ENCODE measurements at places on chromosomes 7 and 10.

- peaks cover 20% of the 10 kb centered on the region for H3K27me3 ChIP-seq
- H3K27ac ChIP-seq: no peak overlapping the region
- DNase-seq: no peak
- no peaks in the 10 kb centered on the region for H3K36me3 ChIP-seq
- H3K4me1 ChIP-seq: no peaks in the 10 kb centered on the region
Measured at GRCh38 chr7:134405299-134405698, 53.6 kb downstream of the AKR1B1 start.

- H3K4me1 ChIP-seq: peaks cover 10% of the 10 kb centered on the region
- no peaks in the 10 kb centered on the region for H3K36me3 ChIP-seq
- no peak overlapping the region for H3K4me3 ChIP-seq
- H3K27me3 ChIP-seq: peaks cover 3% of the 10 kb centered on the region
Measured at GRCh38 chr7:138254444-138254843, 178.2 kb downstream of the AKR1D1 start.

GRCh38 chr10:124516181-124516580 is 54.6 kb downstream of the LHPP start:
- H3K36me3 ChIP-seq: peaks cover 3% of the 10 kb centered on the region
- DNase-seq: no peak
- no peaks in the 10 kb centered on the region for H3K27me3 ChIP-seq
- no peak overlapping the region for H3K27ac ChIP-seq
- no peak overlapping the region for H3K4me3 ChIP-seq
- H3K4me1 ChIP-seq: peaks cover 10% of the 10 kb centered on the region

DNA sequence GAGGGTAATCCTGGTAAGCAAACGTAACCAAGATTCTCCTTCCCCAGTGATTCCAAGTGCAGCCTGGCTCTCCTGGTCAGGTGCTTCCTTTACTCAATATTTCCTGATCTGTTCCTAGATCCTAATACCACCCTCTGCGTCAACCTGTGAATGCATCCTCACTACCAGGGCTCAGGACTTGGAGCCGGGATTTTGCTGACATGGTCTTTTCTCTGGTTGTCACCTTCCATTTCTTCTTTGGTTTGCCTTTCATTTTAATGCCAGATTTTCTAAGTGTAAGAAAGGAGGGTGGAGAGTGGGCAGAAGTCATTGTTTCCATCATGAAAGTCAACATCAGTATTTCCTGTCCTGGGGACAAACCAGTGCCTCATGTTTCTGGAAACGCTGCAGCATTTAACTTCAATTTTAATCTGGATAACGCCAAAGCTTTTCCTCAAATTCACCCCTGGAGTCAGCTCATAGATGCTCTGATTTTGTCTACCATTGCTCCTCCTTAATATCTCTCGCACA is 210.4 kb upstream of the ZNF32 start:
- H3K27me3 ChIP-seq: no peaks in the 10 kb centered on the region
- H3K27ac ChIP-seq: no peak overlapping the region
- peaks cover 6% of the 10 kb centered on the region for H3K4me1 ChIP-seq
- no peak overlapping the region for H3K4me3 ChIP-seq
- no peak for DNase-seq

- H3K4me1 ChIP-seq: peaks cover 21% of the 10 kb centered on the region
- no peak overlapping the region for H3K4me3 ChIP-seq
- DNase-seq: no peak
- H3K27ac ChIP-seq: no peak overlapping the region
- H3K27me3 ChIP-seq: no peaks in the 10 kb centered on the region
Measured at GRCh38 chr7:100132126-100132525, 5.4 kb downstream of the MBLAC1 start.

- H3K4me3 ChIP-seq: no peak overlapping the region
- H3K27me3 ChIP-seq: no peaks in the 10 kb centered on the region
- no peak overlapping the region for H3K27ac ChIP-seq
Measured at GRCh38 chr10:30284865-30285594, 64.0 kb downstream of the MTPAP start.

DNA sequence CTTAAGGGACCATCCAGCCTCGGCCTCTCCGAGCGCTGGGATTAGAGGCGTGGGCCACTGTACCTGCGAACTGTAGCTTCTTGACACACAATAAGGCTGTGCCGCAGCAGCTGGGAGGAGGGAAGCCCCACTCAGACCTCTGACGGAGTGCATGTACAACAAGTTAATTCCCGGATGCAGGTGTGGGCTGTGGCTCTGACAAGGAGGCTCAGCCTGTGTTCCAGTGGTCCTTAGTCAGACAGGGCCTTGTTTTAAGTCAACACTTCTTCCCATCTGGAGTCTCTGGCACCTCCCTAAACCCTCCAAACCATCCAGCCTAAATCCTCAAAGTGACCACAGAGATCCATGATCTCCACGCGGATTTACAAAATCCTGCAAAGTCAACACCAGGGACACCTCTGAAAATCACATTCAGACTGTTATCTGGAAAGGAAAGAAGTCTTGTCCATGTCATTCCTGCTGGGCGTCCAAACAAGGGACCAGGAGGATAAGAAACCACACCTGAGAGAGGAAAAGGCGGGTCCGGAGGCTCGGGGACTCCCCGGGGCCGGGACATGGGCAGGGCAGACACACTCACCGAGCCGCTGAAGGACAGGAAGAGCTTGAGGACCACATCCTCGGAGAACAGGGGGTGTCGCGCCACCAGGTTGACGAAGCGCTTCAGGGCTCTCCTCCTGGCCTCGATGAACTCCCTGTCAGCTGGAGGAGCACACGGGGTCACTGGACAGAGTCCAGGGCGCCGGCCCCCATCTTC is 29.4 kb downstream of the NUDT1 start:
- H3K27me3 ChIP-seq: no peaks in the 10 kb centered on the region
- H3K4me3 ChIP-seq: no peak overlapping the region
- no peak overlapping the region for H3K27ac ChIP-seq
- no peaks in the 10 kb centered on the region for H3K4me1 ChIP-seq

DNA sequence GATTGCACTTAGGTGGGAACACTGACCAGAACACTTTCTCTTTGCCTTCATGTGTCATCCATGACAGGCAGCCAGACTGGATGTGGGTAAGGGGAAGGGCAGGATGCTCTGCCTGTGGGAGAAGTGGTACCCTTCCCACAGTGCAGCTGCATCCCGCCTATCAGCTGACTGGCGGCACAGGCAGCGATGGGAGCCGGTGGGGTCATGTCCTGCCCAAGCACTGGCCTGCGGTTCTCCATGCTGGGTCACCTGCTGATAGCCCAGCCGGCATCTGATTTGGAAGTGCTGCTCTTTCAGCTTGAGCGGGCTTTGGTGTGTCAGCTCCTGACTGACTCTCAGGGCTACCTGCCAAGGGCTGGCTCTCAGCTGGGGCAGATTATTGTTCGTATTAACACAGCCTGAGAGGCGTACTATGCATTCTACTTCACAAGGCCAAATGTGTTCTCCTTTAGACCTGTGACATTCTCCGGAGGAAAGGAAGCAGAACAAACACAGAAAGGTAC is 105.2 kb upstream of the PDLIM1 start:
- no peak for DNase-seq
- H3K4me1 ChIP-seq: peaks cover 10% of the 10 kb centered on the region
- H3K27ac ChIP-seq: no peak overlapping the region
- no peak overlapping the region for H3K4me3 ChIP-seq
- H3K36me3 ChIP-seq: no peaks in the 10 kb centered on the region

DNA sequence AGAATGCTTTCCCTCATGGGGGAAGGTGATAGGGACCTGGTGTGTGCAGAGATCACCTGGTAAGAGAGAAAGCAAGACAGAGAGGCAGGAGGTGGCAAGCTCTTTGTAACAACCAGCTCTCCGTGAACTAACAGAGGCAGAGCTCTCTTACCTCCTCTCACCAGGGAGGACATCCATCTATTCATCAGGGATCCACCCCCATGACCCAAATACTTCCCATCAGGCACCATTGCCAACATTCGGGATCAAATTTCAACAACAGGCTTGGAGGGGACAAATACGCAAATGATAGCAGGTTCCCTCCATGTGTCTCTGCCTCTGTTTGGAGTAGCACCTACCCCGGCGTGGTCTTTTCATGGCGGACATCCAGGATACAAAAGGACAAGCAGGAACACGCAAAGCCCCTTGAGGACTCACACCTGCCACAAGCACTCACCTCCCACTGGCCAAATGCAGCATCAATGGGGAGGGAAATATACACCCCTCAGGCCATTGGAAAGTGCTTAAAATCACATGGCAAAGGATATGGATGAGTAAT is 431.2 kb upstream of the AUTS2 start:
- H3K36me3 ChIP-seq: no peaks in the 10 kb centered on the region
- DNase-seq: no peak
- H3K4me3 ChIP-seq: no peak overlapping the region
- no peak overlapping the region for H3K27ac ChIP-seq
- no peaks in the 10 kb centered on the region for H3K4me1 ChIP-seq

DNA sequence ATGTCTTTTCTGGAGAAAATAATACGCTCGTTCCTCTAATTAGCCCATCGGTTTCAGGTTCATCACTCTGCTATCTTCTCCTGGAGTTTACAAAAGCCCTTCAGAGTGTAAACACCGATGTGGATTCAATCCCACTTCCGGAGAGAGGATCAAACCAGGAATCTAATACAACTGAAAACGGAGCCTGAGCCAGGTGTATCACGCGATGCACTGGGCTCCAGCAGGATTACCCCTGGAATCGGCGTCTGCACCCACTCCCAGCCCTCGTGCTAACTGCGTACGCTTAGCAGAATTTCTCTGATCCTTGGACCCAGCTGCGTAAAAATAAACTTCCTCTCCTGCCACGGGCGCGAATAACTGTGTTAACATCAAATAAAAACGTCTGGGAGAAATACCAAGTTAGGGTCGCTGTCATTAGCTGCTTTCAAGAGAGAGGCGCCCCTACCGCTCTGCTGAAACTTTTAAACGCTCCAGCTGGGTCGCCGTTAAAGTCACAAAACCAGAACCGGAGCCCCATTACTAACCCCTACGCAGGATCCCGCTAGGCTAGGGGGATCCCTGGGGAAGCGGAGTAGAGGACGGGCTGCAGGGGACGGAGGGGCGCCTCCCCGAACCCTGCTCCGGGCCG is 502 bp downstream of the ZNF3 start:
- no peaks in the 10 kb centered on the region for H3K27me3 ChIP-seq
- H3K36me3 ChIP-seq: peaks cover 44% of the 10 kb centered on the region
- H3K4me3 ChIP-seq: peak overlapping the region; percentile 88
- H3K4me1 ChIP-seq: peaks cover 28% of the 10 kb centered on the region

DNA sequence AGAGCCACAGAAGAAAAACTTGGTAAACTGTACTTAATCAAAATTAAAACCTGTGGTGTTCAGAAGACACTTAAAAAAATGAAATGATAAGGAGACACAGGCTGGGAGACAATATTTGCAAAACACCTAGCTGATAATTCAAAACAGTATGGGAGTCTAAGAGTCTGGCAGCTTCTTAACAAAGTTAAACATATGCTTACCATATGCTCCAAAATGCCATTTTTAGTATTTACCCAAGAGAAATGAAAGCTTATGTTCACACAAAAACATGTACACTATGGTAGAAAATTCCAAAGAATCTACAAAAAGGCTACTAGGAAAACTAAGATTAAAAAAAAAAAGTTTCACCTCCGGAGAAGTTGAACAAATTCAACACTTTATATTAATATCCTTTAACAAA is 48.6 kb downstream of the ITGB1 start:
- peaks cover 80% of the 10 kb centered on the region for H3K36me3 ChIP-seq
- DNase-seq: no peak
- peaks cover 1% of the 10 kb centered on the region for H3K4me1 ChIP-seq
- H3K27me3 ChIP-seq: no peaks in the 10 kb centered on the region
- H3K27ac ChIP-seq: no peak overlapping the region

- DNase-seq: peak; percentile 62
- peaks cover 43% of the 10 kb centered on the region for H3K4me1 ChIP-seq
- H3K36me3 ChIP-seq: no peaks in the 10 kb centered on the region
- H3K4me3 ChIP-seq: peak overlapping the region; percentile 41
Measured at GRCh38 chr7:139118234-139118804, 8.8 kb upstream of the ZC3HAV1 start.

GRCh38 chr7:76286842-76287403 is 15.6 kb upstream of the HSPB1 start:
- peaks cover 25% of the 10 kb centered on the region for H3K27me3 ChIP-seq
- H3K4me1 ChIP-seq: peaks cover 13% of the 10 kb centered on the region
- no peaks in the 10 kb centered on the region for H3K36me3 ChIP-seq
- no peak for DNase-seq
- H3K27ac ChIP-seq: no peak overlapping the region

- H3K36me3 ChIP-seq: no peaks in the 10 kb centered on the region
- H3K27ac ChIP-seq: no peak overlapping the region
- H3K27me3 ChIP-seq: no peaks in the 10 kb centered on the region
- no peak overlapping the region for H3K4me3 ChIP-seq
Measured at GRCh38 chr7:3481435-3481834, 180.4 kb downstream of the SDK1 start.

DNA sequence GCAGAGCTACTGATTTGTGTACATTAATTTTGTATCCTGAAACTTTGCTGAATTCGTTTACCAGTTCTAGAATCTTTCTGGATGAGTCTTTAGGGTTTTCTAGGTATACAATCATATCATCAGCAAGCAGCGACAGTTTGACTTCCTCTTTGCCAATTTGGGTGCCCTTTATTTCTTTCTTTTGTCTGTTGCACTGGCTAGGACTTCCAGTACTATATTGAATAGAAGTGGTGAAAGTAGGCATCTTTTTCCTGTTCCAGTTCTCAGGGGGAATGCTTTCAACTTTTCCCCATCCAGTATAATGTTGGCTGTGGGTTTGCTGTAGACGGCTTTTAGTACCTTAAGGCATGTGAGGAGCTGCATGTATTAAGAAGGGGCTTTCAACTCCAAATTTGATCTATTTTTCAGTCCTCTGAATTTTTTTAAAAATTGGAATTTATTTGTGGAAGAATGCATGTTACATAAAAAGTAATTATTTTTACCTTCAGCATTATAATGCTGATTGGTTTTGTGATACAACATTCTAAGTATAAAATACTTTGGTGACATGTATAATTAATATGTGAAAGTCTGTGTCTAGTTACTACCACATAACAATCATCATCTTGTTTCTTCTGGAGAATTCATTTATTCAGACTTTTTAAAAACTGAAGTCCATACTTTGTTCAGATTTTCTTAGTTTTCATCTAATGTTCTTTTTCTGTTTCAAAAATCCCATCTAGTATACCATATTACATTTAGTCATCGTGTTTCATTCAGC is 49.6 kb downstream of the CPED1 start:
- H3K4me3 ChIP-seq: no peak overlapping the region
- no peak for DNase-seq
- no peaks in the 10 kb centered on the region for H3K36me3 ChIP-seq
- H3K4me1 ChIP-seq: no peaks in the 10 kb centered on the region

- no peak within 1 kb of the TSS for H3K4me3 ChIP-seq
- DNase-seq: no peak
- no peak within 1 kb of the TSS for H3K27ac ChIP-seq
- no peaks in the 10 kb centered on the region for H3K27me3 ChIP-seq
Measured at GRCh38 chr7:63998549-63998948, at the start of gene ZNF722. ZNF722 (plus strand) TSS chr7:63998849; CDS start chr7:63998962, 113 bp downstream.

GRCh38 chr7:127525866-127526480 is 59.4 kb downstream of the GCC1 start:
- H3K4me3 ChIP-seq: no peak overlapping the region
- H3K27me3 ChIP-seq: peaks cover 63% of the 10 kb centered on the region
- H3K4me1 ChIP-seq: no peaks in the 10 kb centered on the region
- no peaks in the 10 kb centered on the region for H3K36me3 ChIP-seq
- no peak overlapping the region for H3K27ac ChIP-seq

All from activated T-cell treated with anti-CD3 and anti-CD28 coated beads, Interleukin-2, amount 50 U/mL, for 24 hours (primary cell).